ENCODE measurements at places on chromosomes 7 and 10. TPM values are rescaled to one million over a fixed set of nuclear protein-coding genes. Genes with fewer than 3 reads are reported as not detected.

DNA sequence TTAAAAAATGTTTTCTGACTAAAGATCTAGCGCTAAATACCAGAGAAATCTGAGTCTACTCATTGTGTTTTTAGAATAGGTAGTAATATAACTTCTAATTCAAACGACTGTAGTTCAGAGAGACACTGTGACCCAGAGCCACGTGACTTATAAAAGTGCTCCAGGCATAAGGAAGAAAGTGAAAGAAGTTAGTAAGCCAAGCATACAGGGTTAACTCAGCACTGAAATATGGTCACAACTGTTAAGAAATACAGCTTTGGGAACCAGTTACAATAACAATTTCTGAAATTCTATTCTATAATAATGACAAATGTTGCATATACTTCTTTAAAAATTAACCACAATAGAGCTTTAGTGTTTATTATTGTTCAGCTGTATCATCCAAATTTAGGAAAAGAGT lies 119.1 kb downstream of the TFEC start:
- no peak for DNase-seq

The ABCB1 gene
- total RNA-seq = 1.0 TPM

- DNase-seq = no peak
These were observed 102.7 kb upstream of the C7orf33 start for GRCh38 chr7:148487912-148488311.

The CDH23 gene
- total RNA-seq = under 0.01 TPM

DNA sequence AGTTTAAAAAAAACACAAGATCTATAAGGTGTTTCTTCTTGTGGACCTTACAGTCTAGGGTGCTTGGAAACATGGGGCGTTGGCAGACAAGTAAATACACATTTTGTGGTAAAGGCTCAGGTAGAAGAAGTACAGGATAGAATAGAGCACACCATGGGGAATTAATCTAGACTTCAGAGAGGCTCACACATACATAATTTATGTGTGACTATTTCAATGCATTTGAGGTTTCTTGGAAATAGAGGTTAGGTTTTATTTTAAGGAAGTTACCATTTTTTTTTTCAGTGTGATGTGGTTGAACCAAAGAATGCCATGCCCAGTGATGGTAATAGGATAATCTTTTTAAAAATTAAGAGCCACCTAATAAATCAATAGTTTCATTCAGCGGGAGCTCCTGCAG lies 12.8 kb downstream of the CFTR start:
- DNase-seq = no peak

GRCh38 chr10:111015181-111015580 lies 61.6 kb upstream of the ADRA2A start:
- no peak for DNase-seq

DNA sequence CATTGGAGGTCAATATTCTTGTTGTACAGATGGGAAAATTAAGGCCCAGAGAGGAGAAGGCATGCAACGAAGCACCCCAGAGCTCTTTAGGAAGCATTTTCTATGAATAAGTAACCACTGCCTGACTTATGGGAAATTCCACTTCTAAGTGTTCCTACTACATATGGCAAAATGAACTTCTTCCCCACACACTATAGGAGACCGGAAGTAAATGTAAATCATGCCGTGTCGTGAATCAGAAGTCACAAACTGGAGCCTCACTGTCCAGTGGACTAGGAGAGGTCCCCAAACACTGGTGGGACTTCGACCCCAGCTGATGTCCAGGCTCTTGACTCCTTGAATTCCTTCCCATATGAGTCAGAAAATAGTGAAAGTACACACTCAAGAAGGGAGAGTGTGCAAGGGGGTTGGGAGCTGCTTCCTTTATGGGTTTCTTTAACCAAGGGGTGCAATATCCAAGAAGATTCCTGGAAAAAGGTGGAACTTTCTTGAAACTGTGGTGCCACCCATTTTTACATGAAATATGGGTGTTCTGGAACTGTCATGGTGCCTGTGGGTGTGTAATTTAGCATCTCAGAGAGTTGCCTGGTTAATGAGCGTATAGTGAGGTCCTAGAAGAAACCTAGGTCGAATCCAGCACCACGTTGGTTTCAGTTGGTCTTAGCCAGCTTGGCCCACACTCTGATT lies 6.7 kb downstream of the RASSF4 start:
- no peak for DNase-seq

- peak; percentile 45 for DNase-seq
These were observed 48.2 kb upstream of the NFKB2 start for GRCh38 chr10:102347236-102347828.

The CPXM2 gene
- total RNA-seq = 0.26 TPM

- DNase-seq = no peak
These were observed 647.0 kb downstream of the KCNMA1 start for GRCh38 chr10:76990561-76990960.

- no peak for DNase-seq
These were observed 156.1 kb upstream of the NPY start for GRCh38 chr7:24127930-24128329.

GRCh38 chr7:326809-327232 lies 36.9 kb downstream of the FOXL3 start:
- DNase-seq = no peak

GRCh38 chr10:93815304-93816096 lies 57.8 kb downstream of the LGI1 start:
- DNase-seq = no peak

- peak; percentile 32 for DNase-seq
These were observed 72.3 kb upstream of the FAM13C start for GRCh38 chr10:59434463-59435321.

The NKX6-2 gene
- not detected for total RNA-seq

The FOXP2 gene
- 7.6 TPM for total RNA-seq

The ABCA13 gene
- not detected for total RNA-seq

DNA sequence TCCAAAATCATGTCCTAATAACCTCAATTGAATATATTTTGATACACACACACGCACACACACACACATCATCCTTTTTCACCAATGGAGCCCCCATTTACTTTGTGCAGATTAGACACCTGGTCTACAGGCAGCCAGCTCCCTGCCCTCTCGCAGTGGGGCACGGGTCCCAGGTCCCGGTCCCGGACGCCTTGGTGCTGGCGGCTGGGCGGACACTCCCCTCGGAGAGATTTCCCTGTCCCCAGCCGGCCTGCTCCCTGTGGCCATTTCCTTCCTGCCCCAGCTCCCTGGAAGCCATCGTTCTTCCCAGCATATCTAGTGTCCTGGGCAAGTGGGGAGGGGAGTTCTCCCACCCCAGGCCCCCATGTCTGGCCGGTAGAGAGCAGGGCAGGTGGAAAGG lies 14.6 kb downstream of the DPY19L1 start:
- DNase-seq = no peak

DNA sequence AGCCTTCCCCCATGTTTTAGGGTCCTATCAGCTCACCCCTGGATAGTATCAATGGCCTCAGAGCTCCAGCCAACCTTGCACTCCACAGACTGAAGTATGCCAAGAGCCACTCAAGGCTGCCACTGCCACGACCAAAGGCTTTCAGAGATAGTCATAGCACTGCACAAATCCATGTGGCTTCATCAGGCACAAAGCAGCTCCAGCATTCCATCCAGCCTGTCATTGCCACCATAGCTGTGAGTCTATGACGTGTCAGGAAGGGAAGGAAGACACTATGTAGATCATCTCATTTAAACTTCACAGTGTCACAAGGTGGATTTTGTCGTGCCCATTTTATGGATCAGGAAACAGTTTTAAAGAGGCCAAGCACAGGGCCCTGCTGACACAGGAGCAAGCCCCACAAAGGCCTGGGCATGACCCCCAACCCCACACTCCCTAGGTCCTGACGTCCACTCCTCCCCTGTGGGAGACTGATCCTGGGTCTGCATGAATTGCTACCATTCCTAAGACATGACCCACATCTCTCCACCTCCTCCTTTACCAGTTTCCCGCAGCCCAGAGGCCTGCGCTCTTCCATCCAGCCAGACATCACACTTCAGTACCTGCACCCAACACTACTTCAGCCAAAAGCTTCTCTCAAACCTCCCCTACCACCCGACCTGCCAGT lies 119.4 kb downstream of the DIP2C start:
- DNase-seq = no peak

DNA sequence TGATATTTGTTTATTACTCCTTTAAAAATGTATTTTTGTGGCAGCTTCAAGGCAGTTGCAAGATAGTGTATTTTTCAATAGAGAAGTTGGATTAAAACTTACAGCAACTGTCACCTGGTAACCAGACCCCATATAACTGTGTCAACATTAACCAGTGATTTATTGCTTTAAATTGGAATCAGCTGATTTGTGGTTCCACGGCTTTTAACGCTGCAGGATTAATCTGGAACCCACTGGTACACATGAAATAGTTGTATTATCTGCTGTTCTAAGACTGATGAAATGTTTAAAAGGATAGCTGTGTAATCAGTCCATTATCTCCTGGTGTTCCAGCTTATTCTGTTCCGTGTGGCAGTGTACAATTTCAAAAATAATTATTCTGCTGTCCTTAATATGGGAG lies 180.2 kb downstream of the CELF2 start:
- no peak for DNase-seq

DNA sequence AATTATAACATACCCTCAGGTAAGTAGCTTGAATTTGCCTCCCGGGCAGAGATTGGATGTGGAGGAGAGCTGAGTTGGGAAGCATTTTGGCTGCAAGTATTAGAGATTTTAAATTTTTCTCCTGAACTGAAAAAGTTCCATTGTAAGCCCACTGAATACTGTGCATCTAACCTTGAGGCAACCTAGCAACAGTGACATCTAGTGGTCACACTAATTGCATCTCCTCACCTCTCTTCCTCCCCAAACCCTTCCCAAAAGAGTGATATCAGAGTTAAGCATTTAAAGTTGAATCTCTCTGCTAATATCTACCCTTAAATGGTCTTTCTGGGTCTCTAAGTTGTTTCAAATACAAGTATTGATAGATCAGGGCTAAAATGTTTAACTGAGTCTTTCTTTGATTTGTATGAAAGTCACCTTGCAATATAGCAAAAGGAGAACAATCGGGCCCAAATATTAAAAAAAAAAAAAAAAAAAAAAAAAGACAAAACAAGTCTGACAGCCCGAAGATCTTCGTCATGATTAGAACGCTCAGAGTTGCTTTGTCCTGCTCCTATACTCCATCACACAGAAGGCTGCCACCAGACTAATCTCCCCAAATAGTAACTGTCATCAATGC lies 40.4 kb upstream of the DLX5 start:
- peak; percentile 36 for DNase-seq

GRCh38 chr10:92387289-92387940 lies 96.4 kb downstream of the MARCHF5 start:
- peak; percentile 54 for DNase-seq

DNA sequence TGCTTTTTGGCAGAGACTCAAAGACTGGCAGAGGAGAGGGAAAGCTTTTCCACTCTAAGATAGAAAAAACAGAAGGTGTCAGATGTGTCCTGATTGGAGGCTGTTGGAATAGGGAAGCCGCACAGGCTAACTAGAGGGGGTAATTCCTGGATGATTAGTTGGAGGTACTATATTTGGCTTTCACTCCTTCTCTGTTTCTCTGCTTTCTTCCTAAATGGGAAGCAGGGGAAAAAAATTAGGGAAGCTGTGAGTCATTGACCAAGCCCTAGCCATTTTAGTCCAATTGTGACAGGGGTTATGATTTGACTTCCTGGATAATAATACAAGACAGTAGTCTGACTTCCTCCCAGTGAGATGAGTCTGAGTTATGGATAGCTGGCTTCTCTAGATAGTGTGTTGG lies 475.2 kb upstream of the CELF2 start:
- DNase-seq = no peak

- DNase-seq = no peak
These were observed 1.3 kb upstream of the FZD8 start for GRCh38 chr10:35643151-35644049.

DNA sequence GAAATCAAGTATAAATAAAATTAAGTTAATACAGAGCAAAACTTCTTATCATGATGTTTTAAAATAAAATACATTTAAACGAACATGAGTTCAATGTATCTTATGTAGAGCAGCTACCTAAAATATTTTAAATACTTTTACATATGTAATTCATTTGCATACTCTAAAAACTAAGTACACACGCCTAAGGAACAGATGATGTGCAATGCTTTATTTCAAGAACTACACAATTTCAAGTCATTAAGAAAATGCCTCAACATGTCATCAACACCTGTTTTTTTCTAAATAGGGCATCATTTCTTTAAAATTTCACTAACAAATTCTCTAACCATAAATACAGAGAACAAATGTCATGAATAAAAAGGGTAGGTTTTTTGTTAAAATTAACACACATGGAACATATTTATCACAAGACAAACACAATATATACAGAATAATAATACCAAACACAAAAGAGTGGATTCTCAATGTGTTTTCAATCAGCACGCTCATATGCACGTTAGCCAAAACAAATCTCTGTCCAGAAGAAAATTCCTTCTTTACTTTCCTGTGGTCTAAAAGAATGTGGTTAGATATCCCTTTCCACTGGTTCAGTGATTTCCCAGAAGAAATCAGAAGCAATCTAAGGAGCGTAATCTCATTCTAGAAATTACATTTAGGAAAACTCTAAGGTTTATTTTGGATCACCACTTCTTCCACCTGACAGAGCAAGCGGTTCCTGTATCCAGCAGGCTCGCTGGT lies 73.0 kb upstream of the PFKP start:
- DNase-seq = no peak

DNA sequence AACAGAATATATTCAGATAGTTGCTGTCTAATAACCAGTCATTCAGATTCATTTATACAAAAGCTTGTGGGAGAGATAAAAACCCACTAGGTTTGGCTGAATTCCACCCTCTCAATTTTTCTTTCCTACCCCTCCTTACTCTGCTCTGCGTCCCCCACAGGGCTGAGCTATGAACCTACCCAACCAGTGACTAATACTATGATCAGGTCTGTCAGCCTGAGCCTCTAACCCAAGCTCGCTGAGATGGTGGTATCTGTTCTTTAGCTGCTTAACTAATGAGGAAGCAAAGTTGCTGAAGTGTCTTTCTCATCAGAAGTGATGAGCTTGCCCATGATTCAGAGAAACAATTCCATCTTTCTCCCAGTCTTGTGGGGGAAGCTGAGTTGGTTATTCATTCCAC lies 248.7 kb upstream of the GPR26 start:
- DNase-seq = no peak

DNA sequence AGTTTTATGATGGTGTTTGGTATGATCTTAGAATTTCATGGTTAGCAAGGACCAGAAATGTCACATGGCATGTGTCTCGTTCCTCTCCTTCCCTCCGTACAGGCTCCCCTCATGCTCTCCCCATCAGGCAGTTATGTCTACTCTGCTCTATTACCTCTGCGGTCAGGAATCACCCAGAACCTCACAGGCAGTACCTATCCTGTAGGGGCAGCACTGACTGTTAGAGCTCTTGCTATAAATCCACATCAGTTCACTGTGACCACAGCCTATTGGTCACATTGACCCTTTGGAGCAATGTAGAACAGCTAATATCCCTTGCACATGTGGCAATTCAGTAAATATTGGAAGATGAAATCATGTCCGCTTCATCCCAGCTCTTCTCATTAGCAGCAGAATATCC lies 151.8 kb downstream of the WNT2 start:
- no peak for DNase-seq

The TMEM140 gene
- total RNA-seq = 49.4 TPM

DNA sequence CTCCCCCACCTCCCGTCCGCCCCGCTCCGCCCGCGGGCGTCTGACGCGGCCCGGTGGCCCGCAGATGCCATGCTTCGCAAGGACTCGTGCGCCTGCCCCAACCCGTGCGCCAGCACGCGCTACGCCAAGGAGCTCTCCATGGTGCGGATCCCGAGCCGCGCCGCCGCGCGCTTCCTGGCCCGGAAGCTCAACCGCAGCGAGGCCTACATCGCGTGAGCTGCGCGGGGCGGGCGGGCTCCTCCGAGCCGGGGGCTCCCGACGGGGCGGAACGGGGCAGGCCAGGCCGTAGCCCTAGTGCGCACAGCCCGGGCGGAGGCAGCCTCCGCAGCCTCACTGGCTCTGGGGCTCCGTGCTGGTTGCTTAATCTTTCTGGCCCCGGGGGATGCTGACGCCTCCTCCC lies 2.8 kb downstream of the ASIC3 start:
- DNase-seq = peak; percentile 80

All from dermis microvascular lymphatic vessel endothelial cell (primary cell).